BJ (cell line): ENCODE measurements at places on chromosomes 3 and 15. TPM values are rescaled to one million over a fixed set of nuclear protein-coding genes. Genes with fewer than 3 reads are reported as not detected.

KBTBD8 gene
- polyA plus RNA-seq, result 0.31 and 0.49 TPM in 2 replicates

PPM1L gene
- 0.66 and 0.72 TPM in 2 replicates for polyA plus RNA-seq

DNA sequence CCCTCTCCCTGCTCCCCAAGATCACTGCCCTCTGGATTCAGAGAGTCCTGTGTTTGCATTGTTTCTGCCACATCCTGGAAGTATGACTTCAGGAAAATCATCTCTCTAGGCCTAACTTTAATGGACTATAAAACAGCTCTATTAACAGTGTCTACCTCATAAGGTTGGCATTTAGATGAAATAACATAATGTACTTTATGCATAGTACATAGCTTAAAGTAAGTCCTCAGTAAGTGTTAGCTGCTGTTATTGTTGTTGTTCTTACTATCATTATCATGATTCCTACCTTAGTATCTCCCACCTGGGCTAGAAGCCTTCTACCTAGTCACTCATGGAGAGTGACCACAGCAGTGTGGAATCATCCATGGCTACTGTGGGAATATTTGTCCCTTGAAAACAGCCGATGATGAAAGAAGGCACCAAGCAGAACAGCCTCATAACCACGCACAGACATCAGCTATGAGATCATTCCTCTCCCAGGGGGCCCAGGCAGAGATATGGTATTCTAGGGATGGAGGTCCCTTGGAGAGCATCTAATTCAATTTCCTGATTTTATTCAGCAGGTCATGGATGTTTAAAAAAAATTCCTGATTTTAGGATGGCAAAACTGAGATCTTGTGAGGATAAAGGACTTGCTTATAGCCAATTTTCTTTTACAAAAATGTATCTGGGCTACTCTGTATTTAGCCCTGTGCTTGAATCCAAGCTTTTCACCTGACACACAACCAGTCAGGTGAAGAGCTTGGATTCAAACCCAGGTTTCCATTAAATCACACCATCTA is 1.9 kb downstream of the FSD2 start:
- DNase-seq, result no peak

DNA sequence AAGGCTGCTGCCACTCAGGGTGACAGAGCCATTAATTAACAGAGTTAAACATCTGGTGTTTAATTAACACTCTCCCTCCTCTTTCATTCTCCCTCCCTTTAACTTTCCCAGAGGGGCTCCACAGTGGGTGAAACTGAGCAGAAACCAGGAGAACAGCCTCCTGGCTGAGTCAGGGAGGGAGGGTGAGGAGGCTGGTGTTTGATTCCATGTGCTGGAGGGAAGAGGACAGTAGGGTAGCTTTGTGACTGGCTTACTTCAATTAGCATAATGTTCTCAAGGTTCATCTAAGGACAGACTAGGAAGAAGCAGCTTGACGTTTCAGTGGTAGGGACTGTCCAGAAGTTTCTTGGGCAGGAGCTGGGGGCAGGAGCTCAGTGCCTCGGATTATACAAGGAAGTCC is 62.8 kb downstream of the SEMA5B start:
- DNase-seq, result no peak

DNA sequence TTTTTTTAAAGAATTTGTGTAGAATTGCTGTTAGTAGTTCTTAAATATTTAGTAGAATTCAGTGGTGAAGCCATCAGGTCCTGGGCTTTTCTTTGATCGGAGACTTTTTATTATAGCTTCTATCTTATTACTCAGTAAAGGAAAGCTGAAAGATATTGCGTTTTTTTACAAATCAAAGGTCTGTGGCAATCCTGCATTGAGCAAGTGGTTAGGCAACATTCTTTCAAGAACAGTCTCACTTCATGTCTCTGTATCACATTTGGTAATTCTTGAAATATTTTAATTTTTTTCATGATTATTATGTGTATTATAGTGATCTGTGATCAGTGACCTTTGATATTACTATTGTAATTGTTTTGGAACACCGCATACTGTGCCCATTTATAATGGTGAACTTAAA is 140.8 kb downstream of the UNC13C start:
- DNase-seq, result no peak

GRCh38 chr3:16504692-16505091 is 8.8 kb downstream of the RFTN1 start:
- DNase-seq, result no peak

LRTM1 gene
- polyA plus RNA-seq, result not detected in 2 replicates

- no peak for DNase-seq
These were observed 36.5 kb downstream of the OXNAD1 start for GRCh38 chr3:16301507-16301906.

GRCh38 chr15:78244101-78244500 is 9.7 kb upstream of the ACSBG1 start:
- DNase-seq, result no peak

DNA sequence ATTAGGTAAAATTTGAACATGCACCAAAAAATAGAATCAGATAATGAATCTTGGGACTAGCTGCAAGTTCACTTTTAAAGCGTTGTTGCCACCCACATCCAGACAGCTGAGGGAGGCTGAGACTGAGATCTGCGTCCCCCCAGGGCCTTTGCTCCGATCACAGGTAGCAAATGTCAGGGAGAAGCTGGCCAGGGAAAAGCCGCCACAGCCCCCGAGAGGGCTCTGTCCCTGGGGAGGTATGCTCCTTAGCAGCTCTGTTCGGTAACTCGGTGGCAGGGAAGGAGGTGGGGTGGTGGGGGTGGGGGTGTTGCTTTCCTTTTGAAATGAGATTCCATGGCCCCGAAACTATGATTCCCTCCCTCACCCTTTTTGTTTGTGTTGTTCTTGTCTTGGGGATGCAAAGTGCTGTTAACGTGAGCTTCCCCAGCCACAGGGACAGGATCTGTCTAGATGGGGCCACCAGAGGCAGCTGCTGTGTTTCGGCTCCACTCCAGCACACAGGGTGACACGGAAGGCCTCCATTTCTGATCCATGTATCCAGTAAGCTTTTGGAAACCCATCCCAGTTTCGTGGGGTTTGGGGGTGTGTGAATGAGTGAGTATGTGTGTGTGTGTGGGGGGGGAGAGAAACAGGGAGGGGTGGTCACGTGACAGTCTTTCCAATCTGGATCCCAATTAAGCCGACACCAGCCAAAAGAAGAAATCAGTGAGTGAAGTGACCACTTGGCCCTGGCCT is 1.1 kb upstream of the MINAR1 start:
- DNase-seq, result no peak

DNA sequence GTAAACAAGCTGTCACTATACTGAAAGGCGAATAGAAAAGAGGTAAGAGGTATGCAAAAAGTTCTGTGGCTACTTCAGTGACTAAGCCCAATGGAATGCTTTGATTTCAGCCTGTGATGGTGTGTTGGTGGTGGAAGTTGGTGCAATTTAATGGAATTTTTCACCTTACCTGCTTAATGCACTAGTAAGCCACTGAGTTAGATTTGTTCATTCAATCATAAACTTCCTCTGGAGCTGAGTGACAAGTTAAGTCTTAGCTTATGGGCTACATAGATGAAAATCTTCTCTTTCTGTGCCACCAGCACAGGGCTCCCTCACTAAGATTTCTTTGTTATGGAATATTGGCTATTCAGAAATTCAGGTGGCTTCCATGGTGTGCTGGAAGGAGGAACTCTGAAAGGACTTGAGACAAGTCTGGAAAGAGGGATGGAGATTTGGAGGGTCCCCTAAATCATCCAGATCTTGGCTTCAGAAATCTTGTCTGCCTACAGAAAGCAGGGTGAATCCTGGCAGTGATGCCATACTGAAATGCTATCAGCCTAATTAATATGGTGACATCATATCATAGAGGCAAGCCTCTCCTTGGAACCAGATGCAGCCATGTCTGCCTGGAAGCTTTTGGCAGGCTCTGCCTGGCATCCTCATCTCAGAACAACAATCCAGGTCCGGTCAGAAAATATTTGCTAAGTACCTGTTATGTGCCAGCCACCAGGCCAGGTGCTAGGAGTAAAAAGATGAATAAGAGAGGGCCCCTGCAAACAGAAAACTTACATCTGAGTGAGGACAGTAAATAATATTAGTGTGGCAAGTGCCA is 8.1 kb upstream of the GAP43 start:
- no peak for DNase-seq

DNA sequence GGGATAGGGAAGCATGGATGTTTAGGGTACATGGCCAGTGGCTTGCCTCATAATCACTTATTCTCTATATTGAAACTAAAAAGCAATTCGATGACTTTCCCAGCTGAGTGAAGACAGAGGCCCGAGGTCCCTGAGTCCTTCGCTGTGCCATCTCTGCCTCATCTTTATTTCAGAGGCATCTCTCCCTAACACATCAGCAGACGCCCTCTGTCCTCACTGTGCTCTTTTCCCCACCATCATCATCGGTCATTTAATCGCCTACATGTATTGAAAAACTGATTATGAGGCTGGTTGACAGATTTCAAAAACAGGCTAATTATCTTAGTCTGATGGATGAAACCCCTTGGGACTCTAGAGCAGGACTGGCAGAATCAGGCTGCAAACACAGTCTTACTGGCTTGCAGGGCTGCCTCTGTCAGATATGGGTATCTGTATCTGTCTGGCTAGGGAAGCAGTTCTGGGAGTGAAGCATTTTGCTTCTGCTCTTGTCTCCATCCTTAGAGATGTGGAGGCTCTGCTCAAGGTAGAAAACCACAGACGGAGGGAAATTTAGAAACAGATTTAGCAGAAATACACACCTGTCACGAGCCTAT is 291.0 kb upstream of the CHRM5 start:
- DNase-seq, result no peak

GOLGA6L1 gene
- not detected in 2 replicates for polyA plus RNA-seq

ANO10 gene
- 36.6 and 47.9 TPM in 2 replicates for polyA plus RNA-seq

DNA sequence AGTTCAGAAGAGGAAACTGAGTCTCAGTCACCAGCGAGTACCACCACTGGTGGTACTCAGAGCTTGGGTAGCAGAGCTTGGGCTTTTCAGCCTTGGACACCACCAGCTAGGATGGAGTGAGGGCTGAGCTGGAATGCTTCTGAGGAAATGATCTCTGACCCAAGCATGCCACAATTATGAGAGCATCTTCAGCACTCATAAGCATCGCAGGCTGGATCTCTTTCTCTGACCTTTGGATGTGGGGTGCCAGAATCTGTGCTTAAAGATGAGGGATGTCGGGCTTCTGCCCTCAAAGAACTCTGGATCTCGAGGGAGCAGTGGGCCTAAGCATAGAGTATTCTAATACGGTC is 36.4 kb downstream of the ZNF710 start:
- DNase-seq, result no peak

- DNase-seq, result no peak
These were observed 2.6 kb downstream of the CACNA1D start for GRCh38 chr3:53496984-53497383.

DNA sequence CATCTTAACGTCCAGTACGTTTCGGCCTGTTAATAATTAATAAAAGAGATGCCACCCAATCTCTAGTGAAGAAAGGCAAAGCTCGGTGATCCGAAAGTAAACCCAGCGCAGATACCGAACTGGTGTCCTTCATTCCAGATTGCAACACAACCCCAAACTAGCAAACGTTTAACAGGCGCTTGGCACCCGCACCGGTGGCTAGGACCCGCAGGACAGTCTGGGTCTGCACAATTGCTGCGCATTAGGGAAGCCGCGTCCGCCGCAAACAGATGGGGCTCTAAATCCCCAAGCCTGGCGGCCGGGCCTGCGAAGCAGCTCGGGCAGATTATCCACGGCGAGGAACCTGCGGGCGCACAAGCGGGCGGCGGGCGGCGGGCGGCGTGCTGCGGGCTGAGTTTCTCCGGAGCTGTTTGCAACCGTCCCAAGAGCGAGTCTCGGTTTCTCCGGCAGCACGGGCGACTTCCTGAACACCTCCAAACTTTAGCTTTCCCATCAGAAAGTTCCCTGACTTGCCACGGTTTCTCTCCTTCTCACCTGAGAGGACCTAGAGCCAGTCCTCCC is 112.1 kb upstream of the ICE2 start:
- DNase-seq, result no peak

- DNase-seq, result no peak
These were observed at the start of gene FLNB for GRCh38 chr3:58008141-58009025. FLNB (plus strand) TSS chr3:58008422; CDS start chr3:58008565, 143 bp downstream.

SPATA12 gene
- polyA plus RNA-seq, result not detected in 2 replicates

- DNase-seq, result no peak
These were observed 89.0 kb downstream of the CHSY1 start for GRCh38 chr15:101162701-101163483.

TMEM87A gene
- polyA plus RNA-seq, result 25.1 and 39.3 TPM in 2 replicates

- no peak for DNase-seq
These were observed 2.7 kb downstream of the PRKCD start for GRCh38 chr3:53163444-53164387.

DNA sequence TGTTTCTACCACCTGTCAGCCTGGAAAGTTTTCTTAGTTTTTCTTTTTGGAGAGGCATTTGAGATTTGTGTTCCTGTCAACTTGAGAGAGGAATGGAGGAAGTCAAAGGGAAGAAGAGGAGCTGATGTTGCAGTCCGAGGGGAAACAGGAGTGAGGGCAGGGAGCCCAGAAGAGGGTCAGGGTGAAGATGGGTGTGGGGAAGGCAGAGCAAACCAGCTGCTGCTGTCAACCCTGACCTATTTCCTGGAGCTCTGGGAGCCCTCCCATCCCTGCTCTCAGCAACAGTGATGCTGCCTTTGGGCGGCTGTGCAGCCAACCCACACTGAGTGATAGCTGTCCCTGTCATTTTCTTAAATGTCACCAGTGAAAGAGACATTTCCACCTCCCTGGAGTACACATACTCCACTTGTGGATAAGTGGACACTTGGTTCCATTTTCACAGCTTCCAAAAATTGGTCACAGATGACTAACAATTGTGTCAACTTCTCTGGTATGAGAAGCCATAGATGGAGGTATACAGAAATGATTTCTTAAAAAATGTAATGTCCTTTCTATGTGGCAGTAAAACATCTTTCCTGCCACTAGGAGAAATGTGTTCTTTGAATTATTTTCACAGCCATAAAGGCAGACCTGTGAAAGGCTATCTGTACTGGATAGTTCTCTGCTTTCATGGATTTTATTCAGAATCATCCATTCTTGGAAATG is 556.3 kb upstream of the TBL1XR1 start:
- DNase-seq, result no peak

GRCh38 chr3:13014755-13015285 is 58.4 kb downstream of the IQSEC1 start:
- no peak for DNase-seq

ALDH1L1 gene
- polyA plus RNA-seq, result 0.16 and 0.37 TPM in 2 replicates

DNA sequence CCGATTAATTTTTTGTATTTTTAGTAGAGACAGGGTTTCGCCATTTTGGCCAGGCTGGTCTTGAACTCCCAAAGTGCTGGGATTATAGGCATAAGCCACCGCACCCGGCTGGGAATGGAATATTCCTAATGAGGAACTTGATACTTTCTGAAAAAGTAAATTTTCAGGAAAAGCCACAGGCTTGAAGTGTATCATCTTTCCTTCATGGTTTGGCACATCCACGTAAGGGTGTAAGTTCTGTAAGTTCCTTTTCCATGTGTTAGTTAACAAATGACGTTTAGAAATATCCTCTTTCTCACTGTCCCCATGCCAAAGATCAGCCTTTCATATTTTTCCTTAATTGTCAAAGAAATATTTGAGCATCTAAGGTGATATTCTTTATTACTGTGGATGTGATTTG is 24.9 kb downstream of the TMEM45A start:
- no peak for DNase-seq

CCDC13 gene
- polyA plus RNA-seq, result 0.16 and 0.18 TPM in 2 replicates

TARS3 gene
- polyA plus RNA-seq, result 3.1 and 4.6 TPM in 2 replicates

- no peak for DNase-seq
These were observed 236.3 kb downstream of the MEX3B start for GRCh38 chr15:81809543-81809942.
